ENCODE measurements at places on chromosomes 12 and 14.

GRCh38 chr14:58817846-58818245 lies 180.1 kb downstream of the DACT1 start:
- no peak for DNase-seq

GRCh38 chr12:116708826-116709756 lies 28.8 kb downstream of the SPRING1 start:
- DNase-seq: peak; percentile 85

- no peak for DNase-seq
Observed at GRCh38 chr12:29533815-29534489, 36.5 kb upstream of the OVCH1 start.

GRCh38 chr12:100348657-100349454 lies 8.0 kb upstream of the SLC17A8 start:
- DNase-seq: peak; percentile 47

DNA sequence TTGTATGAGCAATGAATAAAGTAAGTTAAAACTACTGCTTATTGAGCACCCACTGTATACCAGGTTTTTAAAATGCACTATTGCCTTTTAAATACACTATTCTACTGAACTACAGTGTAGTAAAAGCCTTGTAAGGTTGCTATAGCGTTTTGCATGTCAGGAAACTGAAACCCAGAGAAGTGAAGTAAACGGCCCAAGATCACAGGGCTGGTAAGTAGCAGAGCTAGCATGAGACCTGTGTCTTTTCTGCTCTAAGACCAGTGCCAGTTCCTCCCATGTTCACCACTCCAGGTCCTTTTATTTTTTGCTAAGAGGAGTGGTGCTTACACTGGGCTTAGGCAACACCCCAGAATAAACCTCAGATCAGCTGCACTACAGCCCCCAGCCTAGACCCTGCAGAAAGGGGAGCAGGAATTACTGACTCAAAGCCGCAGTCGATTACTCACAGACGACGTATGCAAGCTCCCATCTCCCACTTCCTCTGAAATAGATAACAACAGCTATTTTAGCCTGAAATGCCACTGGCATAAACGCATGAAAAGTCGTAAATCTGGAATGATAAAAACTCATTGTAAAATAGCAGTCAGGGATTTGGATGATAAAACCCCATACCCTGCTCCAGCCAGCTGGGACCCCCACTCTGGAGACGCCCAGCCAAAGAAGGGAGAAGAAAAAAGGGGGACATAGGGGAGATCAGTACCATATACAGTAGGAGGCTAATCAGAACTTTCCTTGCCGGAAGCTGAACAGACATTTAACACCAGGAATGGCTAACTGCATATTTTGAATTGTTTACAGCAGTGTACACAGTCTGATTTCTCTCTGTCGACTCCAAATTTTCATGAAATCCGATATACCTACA lies 108.3 kb downstream of the NUAK1 start:
- DNase-seq: no peak

DNA sequence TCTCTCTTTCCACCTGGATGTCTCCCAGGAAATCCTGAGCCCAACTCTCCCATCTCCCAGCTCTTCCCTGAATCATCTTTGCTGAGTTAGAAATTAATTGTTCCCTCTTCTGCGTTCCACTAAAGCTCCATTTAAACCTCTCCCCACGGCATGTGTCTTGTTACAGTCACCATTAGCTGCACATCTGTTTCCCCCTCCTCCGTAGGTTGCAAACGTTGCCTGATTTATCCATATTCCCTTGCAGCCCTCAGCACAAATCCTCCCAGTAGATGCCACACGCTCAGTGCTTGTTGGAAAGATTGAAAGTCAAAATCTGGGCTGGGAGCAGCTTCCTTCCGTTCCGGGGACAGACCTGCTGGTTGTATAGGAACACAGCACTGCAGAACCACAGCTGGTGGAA lies 90.4 kb downstream of the SLC24A4 start:
- no peak for DNase-seq
